ENCODE measurements at places on chromosomes 5 and 9.

DNA sequence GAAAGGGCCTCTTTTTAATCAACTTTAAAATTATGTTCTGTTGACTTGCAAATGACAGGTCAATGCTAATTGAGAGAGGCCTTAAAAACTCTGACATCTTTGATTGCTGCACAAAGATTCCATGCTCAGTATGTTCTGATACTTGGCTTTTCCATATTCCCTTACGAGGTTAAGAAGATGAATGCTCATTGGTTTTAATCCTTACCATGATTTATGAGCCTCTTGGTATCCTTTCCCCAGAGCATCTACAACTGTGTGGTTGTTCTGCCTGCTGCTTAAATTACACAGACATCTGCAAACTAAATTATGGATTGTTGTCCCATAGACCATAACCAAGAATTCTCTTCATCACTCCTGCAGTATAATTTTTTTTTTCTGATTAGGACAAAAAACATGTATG lies 352.6 kb downstream of the CDH12 start:
- DNase-seq, result no peak

GRCh38 chr5:131279204-131279603 lies 15.4 kb downstream of the CDC42SE2 start:
- no peak for DNase-seq

GRCh38 chr5:131993676-131994075 lies 17.8 kb downstream of the ACSL6 start:
- no peak for DNase-seq

DNA sequence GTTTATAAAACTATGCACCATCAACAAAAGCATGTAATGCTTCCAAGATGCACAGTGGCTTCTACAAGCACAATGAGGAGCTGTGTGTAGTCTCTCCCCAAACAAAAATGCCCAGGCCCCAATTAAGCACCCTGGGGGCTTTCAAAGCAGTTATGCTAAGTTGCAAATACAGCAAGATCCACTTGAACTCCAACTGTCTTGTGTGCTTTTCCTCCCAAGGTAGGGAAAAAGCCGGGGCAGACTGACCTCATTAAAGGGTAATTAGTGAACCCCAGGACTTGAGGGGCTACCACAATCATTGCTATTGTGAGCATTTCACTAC lies 13.1 kb downstream of the ZNF608 start:
- no peak for DNase-seq

GRCh38 chr5:59765446-59765845 lies 128.1 kb downstream of the PDE4D start:
- no peak for DNase-seq

DNA sequence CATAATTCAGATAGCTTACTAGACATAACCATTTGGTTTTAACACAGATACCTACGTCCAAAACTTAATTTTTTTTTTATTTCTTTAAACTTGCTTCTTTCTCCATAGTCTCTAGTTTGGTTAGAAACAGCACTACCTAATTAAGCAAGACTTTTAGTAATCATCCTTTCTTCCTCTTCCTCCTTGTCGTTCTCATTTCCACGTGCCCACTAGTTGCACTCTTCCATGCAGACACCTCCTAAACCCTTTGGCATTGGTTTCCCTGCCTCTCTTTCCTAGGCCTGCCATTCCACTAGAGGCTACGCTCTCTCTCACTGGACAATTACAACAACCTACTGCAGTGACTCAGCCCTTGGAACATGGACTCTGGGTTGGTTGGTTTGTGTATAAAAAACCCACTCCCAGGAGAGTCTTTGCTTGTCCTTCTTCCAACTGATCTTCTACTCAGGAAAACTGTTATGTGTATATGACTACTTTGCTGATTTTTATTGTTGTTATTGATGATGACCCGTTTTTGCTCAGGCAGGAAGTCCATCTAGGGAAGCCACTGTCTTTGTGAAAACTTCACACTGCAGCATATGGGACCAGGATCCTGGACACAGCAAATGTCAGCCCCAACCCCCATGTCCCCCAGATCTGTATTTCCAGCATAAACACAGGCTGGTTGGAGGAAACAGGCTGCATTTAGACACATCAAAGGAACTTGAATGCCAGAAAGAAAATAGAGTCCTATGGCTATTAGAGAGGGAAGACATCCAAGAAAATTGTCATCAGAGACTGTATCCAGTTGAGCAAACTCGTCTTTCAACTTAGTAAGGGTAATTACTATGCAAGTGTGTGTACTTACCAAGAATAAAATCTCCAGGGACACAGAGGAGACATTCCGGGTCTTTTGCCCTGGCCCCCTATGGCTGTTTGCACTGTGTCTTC lies 503.2 kb downstream of the GADD45G start:
- no peak for DNase-seq

- DNase-seq, result no peak
Observed at GRCh38 chr9:95834281-95834907, 41.1 kb upstream of the ERCC6L2 start.

GRCh38 chr5:150223474-150223873 lies 33.6 kb downstream of the SLC6A7 start:
- DNase-seq, result no peak

GRCh38 chr5:52476346-52476745 lies 311.4 kb upstream of the ITGA1 start:
- DNase-seq, result no peak

DNA sequence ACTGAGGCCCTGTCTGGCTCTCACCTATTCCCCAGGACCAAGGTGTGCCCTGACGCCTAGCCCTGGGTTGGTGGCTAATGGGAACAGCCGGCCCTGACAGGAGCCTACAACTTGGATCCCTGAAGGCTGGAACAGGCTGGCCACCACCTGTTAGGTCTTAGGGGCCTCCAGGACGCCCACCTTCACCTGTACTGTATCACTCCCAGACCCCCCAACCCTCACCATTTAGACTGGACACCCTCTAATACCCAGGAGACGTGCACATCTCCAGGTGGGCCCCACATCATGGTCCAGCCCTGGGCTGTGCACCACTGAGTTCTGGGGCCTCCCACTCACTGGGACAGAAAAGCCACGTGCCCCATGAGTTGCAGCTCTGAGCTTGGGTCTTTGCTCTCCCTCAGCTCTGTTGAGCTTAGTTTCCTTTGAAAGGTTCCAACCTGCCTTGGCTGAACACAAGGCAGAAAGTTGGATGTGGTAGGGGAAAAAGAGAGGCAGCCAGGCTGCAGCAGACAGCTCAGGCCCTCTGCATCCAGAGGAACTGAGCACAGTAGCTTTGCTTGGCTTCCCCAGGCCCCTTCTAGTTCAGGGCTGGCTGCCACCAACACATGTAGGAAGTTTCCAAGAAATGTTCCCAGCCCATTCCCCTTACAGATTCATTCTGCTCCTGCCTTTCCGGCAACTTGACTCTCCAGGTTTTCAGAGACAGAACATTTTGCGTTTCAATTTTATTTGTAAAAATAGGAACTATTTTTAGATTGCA lies 116.8 kb upstream of the TBC1D2 start:
- DNase-seq, result no peak

DNA sequence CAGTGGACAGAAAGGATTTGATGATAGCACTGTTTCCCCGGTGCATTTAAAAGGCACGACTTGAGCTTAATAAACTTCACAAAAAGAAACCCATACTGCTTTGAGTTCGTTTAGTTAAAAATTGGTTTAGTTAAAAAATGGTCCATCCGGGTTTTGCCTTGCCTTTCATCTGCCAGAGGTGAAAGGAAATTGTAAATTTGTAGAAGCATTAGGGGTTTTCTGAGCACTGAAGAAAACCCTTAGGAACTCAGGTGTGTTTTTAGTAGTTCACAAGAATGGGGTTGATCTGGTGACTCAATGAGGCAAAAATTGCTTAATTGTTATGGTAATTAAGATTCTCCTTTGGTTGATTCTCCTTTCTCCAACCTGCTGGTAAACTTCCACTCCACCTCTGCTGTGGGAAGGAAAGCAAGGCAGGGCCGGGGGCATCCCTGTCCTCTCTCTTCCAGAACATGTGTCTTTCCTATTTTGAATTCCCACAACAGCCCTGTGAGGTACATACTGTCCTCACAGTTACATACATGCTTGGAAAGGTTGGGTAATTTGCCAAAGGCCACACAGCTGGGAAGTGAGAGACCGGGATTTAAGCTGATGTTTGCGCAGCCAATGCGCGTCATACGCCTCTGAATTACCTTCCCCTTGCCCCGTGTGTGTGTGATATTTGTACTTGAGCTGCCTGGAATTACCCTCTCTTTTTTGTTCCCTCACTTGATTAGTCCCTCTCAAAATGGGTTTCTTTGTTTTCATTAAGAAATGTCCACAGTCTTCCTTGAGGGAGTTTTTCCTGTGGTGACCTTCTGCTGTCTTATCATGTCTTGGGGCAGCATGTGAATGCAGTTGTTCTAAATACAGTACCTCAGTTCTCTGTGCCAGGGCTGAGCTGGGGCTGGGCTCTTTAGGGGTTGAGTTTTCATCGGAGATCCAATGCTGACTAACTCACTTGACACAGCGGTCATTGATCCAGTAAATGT lies 94.4 kb downstream of the ARHGAP26 start:
- no peak for DNase-seq

DNA sequence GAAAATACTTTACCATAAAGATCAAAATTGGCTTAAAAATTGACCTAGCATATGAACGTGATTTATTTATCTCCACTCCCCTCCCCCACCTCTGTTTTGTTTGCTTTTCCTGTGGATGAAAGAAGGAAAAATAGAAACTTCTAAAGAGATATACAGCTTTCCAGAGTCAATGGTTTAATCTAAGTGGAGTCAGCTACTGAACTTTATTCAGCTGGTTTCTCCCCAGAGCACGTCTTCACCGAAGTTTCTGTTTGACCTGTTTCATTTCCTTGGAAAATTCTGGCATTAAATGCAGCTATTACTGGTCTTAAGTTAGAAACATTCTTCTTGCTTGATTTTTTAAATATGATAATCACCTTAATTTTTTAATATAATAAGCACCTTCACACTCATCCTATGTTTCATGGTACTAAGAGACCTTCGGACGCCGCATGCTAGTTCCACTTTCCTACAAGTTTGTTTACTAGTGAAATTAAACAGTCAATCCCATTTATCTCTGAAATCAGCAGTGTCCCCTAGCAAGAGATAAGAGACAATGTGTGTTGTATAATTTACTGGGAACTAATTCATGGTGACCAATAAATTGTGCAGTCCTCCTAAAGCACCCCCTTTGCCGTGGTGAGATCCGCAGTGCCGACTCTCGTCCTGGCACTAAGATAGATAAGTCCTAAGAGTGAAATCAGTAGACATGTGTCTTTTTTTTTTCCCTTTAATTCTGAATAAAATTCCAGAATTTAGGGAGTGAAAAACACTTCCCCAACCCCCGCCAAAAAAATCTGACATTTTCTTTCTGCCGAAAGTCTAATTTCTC lies 89.9 kb downstream of the ARL15 start:
- no peak for DNase-seq

DNA sequence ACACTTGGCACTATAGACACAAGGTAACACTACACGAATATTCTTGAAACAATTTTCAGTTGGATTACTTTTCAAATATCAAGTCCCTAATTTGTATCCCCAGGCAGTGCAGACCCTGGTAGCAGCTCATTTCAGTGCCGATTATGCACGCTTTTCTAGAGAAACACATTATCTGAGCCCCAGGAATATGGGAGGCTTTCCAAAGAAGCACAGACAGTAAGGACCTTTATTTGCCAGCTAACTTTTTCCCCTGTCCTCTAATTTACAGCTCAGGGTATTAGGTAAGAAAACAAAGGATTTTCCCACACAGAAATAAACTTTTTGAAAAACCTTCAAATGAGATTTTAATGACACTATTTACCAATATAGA lies 852.3 kb upstream of the DMAC1 start:
- no peak for DNase-seq

DNA sequence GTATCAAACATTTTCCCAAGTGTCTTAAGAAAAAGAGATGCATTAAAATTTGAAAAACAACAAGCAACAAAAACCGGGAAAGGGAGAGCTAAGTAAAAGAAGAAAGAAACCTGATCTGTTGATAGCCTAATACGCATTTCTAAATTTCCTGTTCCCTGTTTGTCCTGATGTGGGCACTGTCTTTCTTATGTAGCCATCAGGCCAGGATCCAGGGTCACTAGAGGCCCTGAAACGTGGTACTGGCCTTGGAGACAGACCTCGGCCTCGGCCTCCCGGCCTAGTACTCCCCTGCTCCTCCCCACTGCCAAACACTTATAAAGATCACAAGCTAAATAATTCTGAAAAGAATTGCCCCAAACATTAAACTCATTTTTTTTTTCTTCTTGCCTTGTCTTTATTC lies 547.2 kb downstream of the IRX1 start:
- no peak for DNase-seq

DNA sequence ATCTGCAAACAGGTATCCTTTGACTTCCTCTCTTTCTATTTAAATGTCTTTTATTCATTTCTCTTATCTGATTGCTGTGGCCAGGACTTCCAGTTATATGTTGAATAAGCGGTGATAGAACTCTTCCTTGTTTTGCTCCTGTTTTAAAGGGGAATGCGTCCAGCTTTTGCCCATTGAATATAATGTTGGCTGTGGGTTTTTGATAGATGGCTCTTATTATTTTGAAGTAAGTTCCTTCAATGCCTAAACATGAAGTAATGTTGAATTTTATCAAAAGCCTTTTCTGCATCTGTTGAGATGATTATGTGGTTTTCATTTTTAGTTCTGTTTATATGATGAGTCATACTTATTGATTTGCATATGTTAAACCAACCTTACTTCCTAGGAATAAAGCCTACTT lies 300.5 kb upstream of the CTNND2 start:
- no peak for DNase-seq

DNA sequence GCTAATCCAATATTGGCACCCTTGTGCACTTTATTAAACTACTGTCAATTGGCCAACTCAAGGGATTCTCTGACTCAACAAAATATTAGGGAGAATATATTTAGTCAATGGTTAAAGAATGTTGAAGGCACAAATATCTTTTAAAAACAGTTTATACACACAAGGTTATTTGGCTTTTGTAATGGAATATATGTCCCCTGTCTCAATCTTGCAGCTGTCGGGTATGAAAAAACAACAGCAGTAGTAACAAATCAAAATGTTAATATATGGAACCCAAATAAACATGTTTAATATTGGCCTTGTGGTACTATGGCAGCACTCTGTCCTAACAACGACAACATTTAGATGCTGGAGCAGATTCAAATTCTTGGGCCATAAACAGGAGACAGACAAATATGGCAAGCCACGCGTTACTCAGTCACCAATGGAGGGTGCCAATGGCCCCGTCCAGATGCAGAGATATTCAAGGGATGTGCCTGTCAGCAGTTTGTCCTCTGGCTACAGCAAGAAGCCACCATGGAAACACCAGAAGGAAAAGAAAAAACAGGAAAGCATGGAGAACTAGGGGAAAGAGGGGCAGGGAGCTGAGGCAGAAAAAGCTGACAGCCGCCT lies 342.0 kb downstream of the NDUFS4 start:
- no peak for DNase-seq

Measured in stimulated activated CD8-positive, alpha-beta memory T cell treated with anti-CD3 and anti-CD28 coated beads, Interleukin-7, amount 100 ng/mL, for 1 hour (primary cell).